GM10248 (cell line): ENCODE measurements at places on chromosomes 7 and 10.
A peak's percentile ranks its signal among the peaks of the same experiment; 100 is the strongest.

- peak; percentile 18 for DNase-seq
These were observed 78.5 kb downstream of the TRIM24 start for GRCh38 chr7:138538518-138538917.

- DNase-seq: no peak
These were observed 118.3 kb downstream of the TCF7L2 start for GRCh38 chr10:113068178-113068890.

DNA sequence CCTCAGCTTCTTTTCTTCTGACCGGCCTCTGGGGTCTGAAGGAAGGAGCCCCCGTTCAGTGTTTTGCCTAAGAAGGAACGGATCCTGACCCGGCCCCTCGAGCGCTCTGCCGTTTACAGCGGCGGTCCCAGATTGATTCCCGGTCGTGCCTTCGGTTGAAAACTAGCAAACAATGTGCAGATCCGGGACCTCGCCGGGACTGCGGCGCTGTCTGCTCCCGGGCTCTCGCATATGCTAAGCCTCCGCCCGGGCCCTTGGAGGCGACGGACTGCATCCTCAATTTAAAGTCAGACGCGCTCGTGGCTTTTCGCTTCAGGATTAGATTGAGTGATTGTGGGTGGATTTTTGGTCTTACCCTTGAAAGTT is 559 bp downstream of the DBF4 start:
- DNase-seq: peak; percentile 40

GRCh38 chr10:36469585-36469984 is 655.8 kb upstream of the ANKRD30A start:
- DNase-seq: no peak

DNA sequence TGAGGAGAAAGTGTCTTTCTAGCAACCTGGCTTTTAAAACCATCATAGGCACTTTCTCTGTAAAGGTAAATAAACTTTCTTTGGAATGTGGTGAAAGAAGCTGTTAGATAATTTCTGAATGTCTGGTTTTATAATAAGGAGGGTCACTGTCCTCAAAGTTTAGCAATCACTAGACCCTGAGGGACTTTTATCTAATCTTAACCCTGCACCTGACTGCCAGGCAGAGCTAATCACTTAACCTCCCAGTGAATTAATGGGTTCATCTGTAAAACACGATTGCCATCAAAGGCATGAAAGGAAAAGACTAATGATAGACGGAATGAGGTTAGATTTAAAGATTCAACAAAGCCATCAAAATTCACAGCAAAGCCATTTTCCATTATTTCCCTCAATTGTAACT is 553.8 kb downstream of the GRM8 start:
- DNase-seq: no peak

- DNase-seq: no peak
These were observed 472.2 kb upstream of the C7orf33 start for GRCh38 chr7:148118371-148118770.

DNA sequence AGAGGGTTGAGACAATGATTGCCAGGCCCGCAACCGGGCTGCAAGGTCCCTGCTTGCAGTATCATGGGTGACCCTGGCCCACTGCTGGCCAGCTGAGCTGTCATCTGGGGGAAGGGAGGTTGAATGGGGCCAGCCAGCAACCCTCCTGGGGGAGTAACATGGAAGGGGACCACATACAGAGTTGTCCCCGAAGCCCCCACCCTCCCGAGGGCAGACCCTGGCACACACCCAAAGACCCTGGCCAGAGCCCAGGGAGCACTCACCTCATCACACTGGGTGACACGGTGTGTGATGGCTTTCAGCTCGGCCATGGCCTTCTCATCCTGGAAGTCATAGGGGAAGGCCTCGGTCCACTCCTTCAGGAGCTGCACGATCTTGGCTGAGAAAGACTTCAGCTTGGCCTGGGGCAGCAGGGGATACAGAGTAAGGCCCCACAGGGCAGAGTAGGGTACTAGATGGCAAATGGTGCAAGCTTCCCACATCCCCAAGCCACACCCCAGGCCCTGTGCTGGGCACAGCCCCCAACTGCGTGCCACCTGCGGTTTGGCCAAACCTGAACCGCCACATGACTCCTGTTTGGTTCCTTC is 63.4 kb downstream of the CSGALNACT2 start:
- no peak for DNase-seq

GRCh38 chr10:114899982-114900381 is 38.0 kb upstream of the TRUB1 start:
- DNase-seq: no peak

- no peak for DNase-seq
These were observed 103.6 kb upstream of the EGR2 start for GRCh38 chr10:62919776-62920175.

- DNase-seq: peak; percentile 42
These were observed 18.0 kb downstream of the MACC1 start for GRCh38 chr7:20199015-20199737.

DNA sequence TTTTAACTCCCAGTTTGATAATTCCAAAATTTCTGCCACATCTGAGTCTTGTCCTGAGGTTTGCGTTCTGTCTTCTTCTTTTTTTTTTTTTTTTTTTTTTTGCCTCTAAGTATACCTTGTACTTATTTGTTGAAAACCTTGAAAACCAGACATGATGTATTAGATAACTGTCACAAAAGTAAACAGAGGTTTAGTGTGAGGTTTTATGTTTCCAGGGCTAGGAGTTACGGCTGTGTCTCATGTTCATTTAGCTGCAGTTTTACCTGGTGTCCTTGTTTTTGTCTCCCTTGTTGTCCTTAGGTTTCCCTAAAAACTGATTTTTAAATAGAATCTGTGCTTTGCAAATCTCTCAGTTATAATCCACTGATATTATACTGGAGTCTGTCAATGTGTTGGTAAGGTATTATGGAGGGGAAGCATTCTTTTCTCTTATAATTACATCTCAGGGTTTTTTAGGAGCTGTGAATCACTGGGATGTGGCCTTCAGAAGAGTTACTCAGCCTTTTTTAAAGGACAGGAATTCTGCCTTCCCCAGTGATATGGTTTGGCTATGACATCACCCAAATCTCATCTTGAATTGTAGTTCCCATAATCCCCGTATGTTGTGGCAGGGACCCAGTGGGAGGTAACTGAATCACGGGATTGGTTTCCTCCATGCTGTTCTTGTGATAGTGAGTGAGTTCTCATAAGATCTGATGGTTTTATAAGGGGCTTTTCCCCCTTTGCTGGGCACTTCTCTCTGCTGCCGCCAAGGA is 95.0 kb downstream of the CDCA7L start:
- DNase-seq: no peak

DNA sequence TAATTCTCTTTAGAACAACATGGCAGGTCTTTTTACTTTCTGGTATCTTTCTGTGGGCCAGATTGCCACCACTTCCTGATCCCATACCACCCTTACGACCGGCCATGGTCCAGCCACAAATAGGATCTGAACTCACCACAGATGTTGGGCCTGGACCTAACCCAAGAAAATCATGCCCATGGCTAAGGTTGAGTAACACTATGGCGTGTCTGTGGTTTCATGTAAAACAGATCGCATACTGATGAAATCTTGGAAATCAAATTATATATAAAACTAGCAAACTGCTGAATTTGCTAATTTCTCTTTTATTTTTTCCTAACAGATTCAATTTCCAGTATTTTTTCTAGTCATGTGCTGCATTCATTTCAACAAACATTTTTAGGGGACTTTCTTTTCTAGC is 77.2 kb downstream of the CH25H start:
- no peak for DNase-seq

DNA sequence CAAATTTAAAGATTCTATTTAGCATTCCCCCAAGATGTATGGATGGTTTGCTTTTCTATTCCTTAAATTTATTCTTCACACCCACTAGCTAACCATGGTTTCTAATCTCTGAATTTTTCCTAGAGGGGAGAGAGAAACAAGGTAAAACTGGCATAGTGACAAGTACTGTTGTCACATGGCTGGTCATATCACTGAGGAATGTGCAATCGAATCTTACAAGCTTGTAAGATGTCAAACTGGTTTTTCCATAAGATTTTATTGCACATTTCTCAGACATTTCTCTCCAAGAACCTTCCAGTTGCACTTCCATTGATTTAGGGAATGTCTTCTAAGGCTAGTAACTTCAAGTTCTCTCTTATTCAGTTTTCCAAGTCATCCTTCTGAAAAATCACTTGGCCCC is 89.8 kb downstream of the MBL2 start:
- no peak for DNase-seq

- DNase-seq: peak; percentile 80
These were observed 13.4 kb downstream of the BRI3 start for GRCh38 chr7:98294798-98295382.
